Stimulated activated CD4-positive, alpha-beta T cell treated with anti-CD3 and anti-CD28 coated beads, Interleukin-2, amount 100 ng/mL, for 4 hours (primary cell): ENCODE measurements at places on chromosomes 7 and 10.

GRCh38 chr7:20447021-20447650 lies 116.4 kb downstream of the ITGB8 start:
- DNase-seq, result no peak

DNA sequence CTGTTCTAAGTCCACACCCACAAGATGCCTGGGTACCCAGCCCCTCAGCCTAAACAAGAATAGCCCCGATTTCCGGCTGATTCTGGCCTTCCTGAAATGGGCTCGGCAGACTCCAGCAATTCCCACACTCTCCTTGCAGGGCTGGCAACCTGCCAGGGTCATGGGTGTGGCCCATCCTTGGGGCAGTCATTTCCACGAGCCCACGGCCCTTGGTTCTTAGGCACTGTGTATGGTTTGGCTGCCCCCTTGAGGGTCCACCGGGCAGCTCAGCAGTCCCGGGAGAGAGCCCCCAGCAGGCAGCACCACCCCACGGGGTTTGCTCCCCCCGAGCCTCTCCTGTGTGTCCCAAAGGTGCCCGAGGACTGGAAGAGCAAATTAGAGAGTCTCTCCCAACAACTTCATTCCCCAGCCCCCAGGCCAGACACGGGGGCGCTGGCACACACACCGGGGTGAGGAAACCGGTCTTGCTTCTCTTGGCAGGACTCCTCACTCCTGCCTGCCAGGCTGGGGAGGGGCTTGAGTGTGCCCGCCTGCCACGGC lies 142.2 kb downstream of the EMX2 start:
- DNase-seq, result no peak

DNA sequence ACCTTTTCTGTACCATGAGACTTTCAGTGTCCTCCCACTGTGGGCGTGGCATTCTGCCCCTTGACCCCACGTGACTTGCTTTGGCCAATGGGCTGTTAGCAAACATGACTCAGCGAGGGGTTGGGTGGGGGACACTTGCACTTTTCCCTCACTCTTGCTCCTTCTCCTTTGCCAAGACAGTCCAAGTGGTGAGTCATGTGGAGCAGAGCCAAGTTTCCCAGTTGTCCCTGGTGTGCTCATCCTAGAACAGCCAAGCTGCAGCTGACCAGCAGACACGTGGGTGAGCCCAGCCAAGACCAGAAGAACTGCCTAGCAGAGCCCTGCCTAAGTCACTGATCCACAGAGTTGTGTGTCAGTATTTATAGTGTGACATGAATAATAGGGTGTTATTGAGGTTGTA lies 82.8 kb upstream of the CPXM2 start:
- DNase-seq, result no peak

GRCh38 chr10:12262278-12262981 lies 66.4 kb downstream of the CDC123 start:
- DNase-seq, result no peak
